ENCODE measurements at places on chromosomes 12 and 14. TPM values are rescaled to one million over a fixed set of nuclear protein-coding genes. Genes with fewer than 3 reads are reported as not detected.

GRCh38 chr12:11729008-11729407, 79.5 kb downstream of the ETV6 start:
- H3K4me1 ChIP-seq = peaks cover 34% of the 10 kb centered on the region
- H3K27ac ChIP-seq = no peak overlapping the region
- DNase-seq = no peak
- H3K4me3 ChIP-seq = no peak overlapping the region

DNA sequence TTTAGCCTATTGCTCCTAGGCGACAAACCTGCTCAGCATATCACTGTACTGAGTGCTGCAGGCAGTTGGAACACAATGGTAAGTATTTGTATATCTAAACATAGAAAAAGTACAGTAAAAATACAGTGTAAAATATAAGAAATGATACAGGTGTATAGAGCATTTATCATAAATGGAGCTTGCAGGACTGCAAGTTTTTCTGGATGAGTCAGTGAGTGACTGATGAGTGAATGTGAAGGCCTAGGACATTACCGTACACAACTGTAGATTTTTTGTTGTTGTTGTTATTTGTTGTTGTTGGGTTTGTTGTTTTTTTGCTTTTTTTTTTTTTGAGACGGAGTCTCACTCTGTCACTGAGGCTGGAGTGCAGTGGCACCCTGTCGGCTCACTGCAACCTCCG, 33.4 kb downstream of the PNMA1 start:
- H3K4me1 ChIP-seq = no peaks in the 10 kb centered on the region
- no peak overlapping the region for H3K27ac ChIP-seq
- no peak overlapping the region for H3K4me3 ChIP-seq
- DNase-seq = no peak
- no peaks in the 10 kb centered on the region for H3K36me3 ChIP-seq

- H3K27me3 ChIP-seq = no peaks in the 10 kb centered on the region
- no peaks in the 10 kb centered on the region for H3K4me1 ChIP-seq
- no peaks in the 10 kb centered on the region for H3K36me3 ChIP-seq
Observed at GRCh38 chr12:82973592-82973991, 286.9 kb downstream of the TMTC2 start.

DNA sequence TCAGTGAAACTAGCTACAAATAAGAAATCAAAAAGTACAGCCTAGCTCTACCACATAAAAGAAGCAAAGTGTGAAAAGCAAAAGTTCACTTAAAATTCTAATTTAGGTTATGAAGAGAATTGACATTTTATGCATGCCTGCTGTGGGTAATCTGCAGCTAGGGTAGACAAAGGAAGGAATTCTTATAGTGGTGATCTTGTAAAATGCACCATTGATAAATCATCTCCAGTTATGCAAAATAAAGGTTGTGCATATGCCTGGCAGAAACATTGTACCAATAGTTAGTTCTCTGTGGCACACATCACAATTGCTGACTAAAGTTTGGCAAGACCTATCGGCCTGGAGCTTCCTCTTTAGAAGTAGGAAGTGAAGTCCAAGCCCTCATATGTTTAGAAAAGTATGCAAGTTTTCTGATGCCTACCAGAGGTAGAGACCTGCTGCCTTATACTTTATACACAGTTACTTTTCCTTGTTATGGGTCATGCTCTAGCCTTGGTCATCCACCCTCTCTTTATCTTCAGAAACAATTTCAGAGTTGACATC, 78.3 kb downstream of the TSHR start:
- DNase-seq = no peak
- H3K4me3 ChIP-seq = no peak overlapping the region
- no peaks in the 10 kb centered on the region for H3K36me3 ChIP-seq
- no peaks in the 10 kb centered on the region for H3K27me3 ChIP-seq

DNA sequence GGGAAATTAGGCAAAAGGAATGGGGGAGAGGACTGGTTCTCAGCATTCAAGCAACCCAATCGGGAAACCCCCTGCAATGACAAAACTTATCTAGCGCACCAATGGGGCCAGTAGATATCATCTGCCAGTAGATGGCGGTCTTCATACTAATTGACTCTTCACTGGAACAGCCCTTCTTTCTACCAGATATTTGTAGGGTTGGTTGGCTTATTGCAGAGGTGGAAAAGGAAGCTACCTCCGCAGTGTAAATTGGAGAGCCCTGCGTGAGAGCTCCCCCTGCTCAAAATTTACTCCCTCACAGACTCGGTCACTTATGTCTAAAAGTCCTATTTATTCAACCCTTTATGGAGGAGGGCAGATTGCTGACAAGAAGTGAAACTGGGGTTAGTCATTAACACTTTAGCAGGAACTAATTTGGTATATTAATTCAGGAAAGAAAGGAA, 166.1 kb upstream of the CCND2 start:
- H3K4me1 ChIP-seq = no peaks in the 10 kb centered on the region
- no peak for DNase-seq
- H3K27ac ChIP-seq = no peak overlapping the region
- H3K36me3 ChIP-seq = no peaks in the 10 kb centered on the region
- H3K27me3 ChIP-seq = no peaks in the 10 kb centered on the region
- no peak overlapping the region for H3K4me3 ChIP-seq

Gene LRP1
- total RNA-seq = 397 TPM

Gene ACADS
- 2.8 TPM for total RNA-seq

GRCh38 chr12:33575346-33575745, 135.7 kb upstream of the SYT10 start:
- no peak for DNase-seq
- H3K27ac ChIP-seq = no peak overlapping the region
- no peaks in the 10 kb centered on the region for H3K36me3 ChIP-seq

Gene SERPINA10
- total RNA-seq = not detected

GRCh38 chr12:12902036-12902435, 10.7 kb downstream of the GPRC5A start:
- DNase-seq = peak; percentile 70
- H3K4me3 ChIP-seq = peak overlapping the region; percentile 9
- H3K27me3 ChIP-seq = no peaks in the 10 kb centered on the region
- no peaks in the 10 kb centered on the region for H3K36me3 ChIP-seq

- H3K27me3 ChIP-seq = no peaks in the 10 kb centered on the region
- no peak for DNase-seq
- no peaks in the 10 kb centered on the region for H3K36me3 ChIP-seq
- no peak overlapping the region for H3K27ac ChIP-seq
- H3K4me3 ChIP-seq = no peak overlapping the region
- H3K4me1 ChIP-seq = no peaks in the 10 kb centered on the region
Observed at GRCh38 chr12:34352098-34352497, 329.8 kb downstream of the ALG10 start.

- DNase-seq = no peak
- H3K4me3 ChIP-seq = no peak overlapping the region
- no peaks in the 10 kb centered on the region for H3K27me3 ChIP-seq
- no peaks in the 10 kb centered on the region for H3K4me1 ChIP-seq
- H3K36me3 ChIP-seq = no peaks in the 10 kb centered on the region
Observed at GRCh38 chr12:119409043-119409442, 74.5 kb downstream of the CCDC60 start.

GRCh38 chr14:102235275-102235897, 69.6 kb downstream of the MOK start:
- peak overlapping the region; percentile 47 for H3K27ac ChIP-seq
- peaks cover 19% of the 10 kb centered on the region for H3K36me3 ChIP-seq
- no peaks in the 10 kb centered on the region for H3K27me3 ChIP-seq
- H3K4me3 ChIP-seq = no peak overlapping the region

Gene UBR7
- total RNA-seq = 7.3 TPM

GRCh38 chr14:66105815-66106214, 380.4 kb upstream of the CCDC196 start:
- peaks cover 5% of the 10 kb centered on the region for H3K4me1 ChIP-seq
- no peak overlapping the region for H3K4me3 ChIP-seq
- no peaks in the 10 kb centered on the region for H3K36me3 ChIP-seq
- H3K27me3 ChIP-seq = no peaks in the 10 kb centered on the region
- no peak overlapping the region for H3K27ac ChIP-seq
- DNase-seq = peak; percentile 46

Gene SMIM41
- total RNA-seq = 0.18 TPM

- no peak overlapping the region for H3K27ac ChIP-seq
- DNase-seq = no peak
- H3K4me3 ChIP-seq = no peak overlapping the region
- H3K36me3 ChIP-seq = no peaks in the 10 kb centered on the region
- no peaks in the 10 kb centered on the region for H3K4me1 ChIP-seq
Observed at GRCh38 chr14:33348510-33348909, 409.8 kb downstream of the NPAS3 start.

Gene NTN4
- total RNA-seq = 22.6 TPM

Gene METAP2
- total RNA-seq = 81.6 TPM

Gene TUBA1A
- total RNA-seq = 932 TPM

GRCh38 chr12:3587402-3588013, 96.5 kb downstream of the PRMT8 start:
- H3K27ac ChIP-seq = no peak overlapping the region
- no peaks in the 10 kb centered on the region for H3K4me1 ChIP-seq
- no peaks in the 10 kb centered on the region for H3K36me3 ChIP-seq
- no peak overlapping the region for H3K4me3 ChIP-seq
- H3K27me3 ChIP-seq = no peaks in the 10 kb centered on the region

DNA sequence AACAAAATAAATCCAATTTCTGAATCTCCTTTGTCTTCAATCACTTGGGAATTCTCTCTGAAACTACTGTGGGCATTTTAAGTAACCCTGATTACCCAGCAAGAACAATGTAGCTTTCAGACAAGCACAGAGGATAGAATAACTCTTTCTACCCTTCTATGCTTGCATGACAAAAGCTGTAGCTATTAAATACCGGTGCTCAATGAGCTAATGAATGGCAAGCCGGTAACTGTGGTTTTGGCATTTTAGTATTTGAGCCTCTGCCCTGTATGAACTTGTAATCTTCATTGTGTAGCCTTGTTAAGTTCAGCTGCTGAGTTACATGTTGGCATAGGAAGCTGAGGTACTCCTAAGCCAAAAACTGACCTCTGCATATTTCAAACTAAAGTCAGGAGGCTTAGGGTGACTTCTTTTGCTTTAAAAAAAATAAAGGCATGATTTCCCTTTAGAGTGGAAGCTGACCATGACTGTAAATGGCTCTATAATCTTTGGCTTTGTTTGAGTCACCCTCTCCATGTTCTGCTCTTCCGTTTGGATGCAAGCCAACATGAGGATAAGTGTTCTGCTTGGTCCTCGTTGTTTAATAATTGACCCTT, 171.0 kb upstream of the HIF1A start:
- no peak overlapping the region for H3K4me3 ChIP-seq
- no peaks in the 10 kb centered on the region for H3K27me3 ChIP-seq
- peak overlapping the region; percentile 51 for H3K27ac ChIP-seq
- peak; percentile 87 for DNase-seq

DNA sequence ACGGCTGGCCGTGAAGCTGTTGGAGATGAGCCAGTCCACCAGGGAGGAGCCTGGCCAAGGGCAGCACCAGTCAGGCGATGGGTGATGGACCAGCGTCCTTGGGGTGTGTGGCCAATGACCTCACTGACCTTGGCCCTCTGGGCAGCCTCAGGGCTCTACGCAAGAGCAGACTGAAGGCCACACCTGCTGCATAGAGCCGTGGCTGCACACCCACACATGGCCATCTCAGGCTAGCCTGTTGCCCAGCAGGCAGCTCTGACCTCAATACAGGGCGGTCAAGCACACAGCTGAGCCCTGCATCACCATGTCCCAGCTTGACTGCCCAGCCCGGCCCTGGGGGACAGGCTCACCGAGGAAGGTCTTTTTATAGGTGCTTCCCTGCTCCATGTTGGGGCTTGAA, 19.2 kb downstream of the PLEK2 start:
- H3K27ac ChIP-seq = no peak overlapping the region
- no peak overlapping the region for H3K4me3 ChIP-seq
- H3K27me3 ChIP-seq = no peaks in the 10 kb centered on the region

DNA sequence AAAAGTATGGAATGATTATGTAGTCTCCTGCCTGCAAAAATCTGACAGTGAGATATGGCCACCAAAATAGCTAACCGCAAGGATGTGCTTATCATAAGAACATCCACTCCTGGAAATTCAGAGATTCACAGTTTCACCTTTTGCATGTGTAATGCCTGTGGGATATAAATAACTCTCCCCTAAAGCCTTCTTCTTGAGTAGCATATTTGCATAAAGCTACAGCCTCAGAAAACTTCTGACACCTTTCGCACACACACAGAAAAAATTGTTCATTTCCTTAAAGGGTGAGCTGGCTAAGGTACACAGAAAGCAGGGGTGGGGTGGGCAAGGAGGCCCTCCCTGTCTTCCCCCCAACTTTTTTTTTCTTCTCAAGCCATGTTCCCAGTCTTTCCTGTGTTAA, 3.1 kb upstream of the IGF1 start:
- no peak overlapping the region for H3K27ac ChIP-seq
- H3K4me1 ChIP-seq = peaks cover 4% of the 10 kb centered on the region
- H3K36me3 ChIP-seq = no peaks in the 10 kb centered on the region
- no peaks in the 10 kb centered on the region for H3K27me3 ChIP-seq
- no peak overlapping the region for H3K4me3 ChIP-seq

Gene TEX22
- 2.5 TPM for total RNA-seq

- no peaks in the 10 kb centered on the region for H3K36me3 ChIP-seq
- no peak overlapping the region for H3K27ac ChIP-seq
- H3K4me1 ChIP-seq = no peaks in the 10 kb centered on the region
- no peak overlapping the region for H3K4me3 ChIP-seq
- H3K27me3 ChIP-seq = no peaks in the 10 kb centered on the region
Observed at GRCh38 chr12:129503802-129504201, 400.0 kb downstream of the TMEM132D start.

DNA sequence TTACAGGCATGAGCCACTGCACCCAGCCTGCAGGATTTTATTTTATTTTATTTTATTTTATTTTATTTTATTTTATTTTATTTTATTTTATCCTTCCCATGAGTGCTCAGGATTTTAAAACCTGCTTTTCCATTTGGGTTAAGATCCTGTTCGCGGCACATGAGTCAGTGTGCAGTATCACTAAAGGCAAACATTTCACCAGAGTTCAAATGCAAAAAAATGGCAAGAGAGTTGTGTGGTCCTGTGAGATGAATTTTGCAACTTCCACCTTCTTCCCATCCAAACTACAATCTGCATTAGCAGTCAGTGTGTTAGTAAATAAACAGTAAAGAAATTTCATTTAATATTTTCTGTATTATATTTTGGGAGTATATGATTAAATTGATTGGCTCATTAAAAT, 29.0 kb downstream of the MOAP1 start:
- H3K27me3 ChIP-seq = no peaks in the 10 kb centered on the region
- no peak overlapping the region for H3K4me3 ChIP-seq
- no peak overlapping the region for H3K27ac ChIP-seq

Gene PLEKHD1
- 0.05 TPM for total RNA-seq

DNA sequence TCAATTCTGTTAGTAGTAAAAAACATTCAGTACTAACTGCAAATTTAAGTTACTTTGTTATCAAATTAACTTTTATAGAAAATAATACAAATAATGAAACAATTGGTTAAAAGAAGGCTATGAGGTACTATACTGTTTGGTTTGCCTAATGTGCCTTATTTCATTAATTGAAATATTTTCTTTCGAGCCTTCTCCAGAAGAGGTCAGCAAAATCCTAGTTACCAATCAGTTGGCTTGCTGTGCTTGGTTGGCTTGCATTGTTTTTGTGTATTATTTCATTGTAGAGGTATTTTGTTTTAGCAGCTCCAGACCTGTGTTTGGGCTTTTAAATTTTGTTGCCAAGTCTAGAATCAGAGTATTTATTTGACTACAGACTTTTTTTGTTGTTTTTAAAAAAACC, 68.5 kb downstream of the AEBP2 start:
- no peak overlapping the region for H3K27ac ChIP-seq
- H3K27me3 ChIP-seq = no peaks in the 10 kb centered on the region
- DNase-seq = no peak
- H3K36me3 ChIP-seq = peaks cover 2% of the 10 kb centered on the region
- H3K4me3 ChIP-seq = no peak overlapping the region

- no peak overlapping the region for H3K27ac ChIP-seq
- no peak overlapping the region for H3K4me3 ChIP-seq
- DNase-seq = no peak
Observed at GRCh38 chr12:56150563-56150962, 1.8 kb upstream of the MYL6B start.
